ENCODE measurements at places on chromosomes 1 and 21. TPM values are rescaled to one million over a fixed set of nuclear protein-coding genes. Genes with fewer than 3 reads are reported as not detected.

DNA sequence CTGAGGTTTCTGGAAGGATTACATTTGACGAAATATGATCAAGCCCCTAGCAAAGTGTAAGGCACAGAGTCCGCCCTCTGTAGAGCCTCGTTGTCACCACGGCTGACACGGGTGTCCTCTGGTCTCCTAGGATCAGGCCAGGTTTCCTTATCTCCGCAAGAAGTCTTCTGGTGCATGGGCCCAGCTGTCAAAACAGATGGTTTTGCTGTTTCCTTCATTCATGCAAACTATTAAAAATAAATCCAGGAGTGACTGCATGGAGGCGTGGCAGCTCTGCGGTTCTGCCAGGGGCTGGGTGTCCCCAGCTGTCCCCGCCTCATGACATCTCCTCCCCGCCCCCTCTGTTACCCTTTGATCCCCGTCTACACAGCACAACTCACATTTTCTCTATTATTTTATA lies 209.0 kb downstream of the DYRK1A start:
- no peak overlapping the region for H3K4me3 ChIP-seq
- no peaks in the 10 kb centered on the region for H3K36me3 ChIP-seq
- DNase-seq, result no peak

The TMEM240 gene
- total RNA-seq, result 0.28 TPM

DNA sequence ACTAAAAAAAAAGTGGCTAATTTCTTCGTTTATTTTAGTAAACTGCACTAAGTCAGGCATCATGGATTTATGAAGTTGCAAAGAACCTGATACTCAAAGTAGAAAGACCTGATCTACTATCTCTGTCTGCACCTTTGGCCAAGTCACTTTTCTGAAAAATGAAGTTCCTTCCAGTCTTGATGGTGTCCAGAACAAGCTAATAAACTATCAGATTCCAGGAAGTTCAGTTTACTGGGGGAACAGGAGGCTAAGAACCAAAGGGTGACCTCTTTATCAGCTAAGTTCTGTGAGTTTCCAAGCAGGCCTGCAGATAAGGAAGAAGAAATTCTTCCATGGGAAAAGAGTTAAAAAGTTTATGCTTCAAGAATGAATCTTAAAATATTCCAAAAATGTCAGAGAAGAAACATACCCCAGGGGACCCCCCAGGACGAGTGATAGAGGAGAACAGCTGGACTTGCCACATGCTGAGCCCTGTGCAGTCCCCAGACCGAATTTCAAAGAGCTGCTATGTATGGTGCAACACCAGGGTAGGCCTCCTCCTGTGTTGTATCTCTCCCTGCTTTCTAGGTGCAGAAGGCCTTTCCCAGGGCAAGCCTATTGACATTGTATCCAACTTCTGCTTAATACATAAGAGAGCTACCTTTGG lies 72.8 kb upstream of the FGGY start:
- H3K27ac ChIP-seq, result no peak overlapping the region
- DNase-seq, result no peak
- H3K36me3 ChIP-seq, result no peaks in the 10 kb centered on the region
- H3K4me3 ChIP-seq, result no peak overlapping the region
- no peaks in the 10 kb centered on the region for H3K4me1 ChIP-seq
- H3K27me3 ChIP-seq, result no peaks in the 10 kb centered on the region

DNA sequence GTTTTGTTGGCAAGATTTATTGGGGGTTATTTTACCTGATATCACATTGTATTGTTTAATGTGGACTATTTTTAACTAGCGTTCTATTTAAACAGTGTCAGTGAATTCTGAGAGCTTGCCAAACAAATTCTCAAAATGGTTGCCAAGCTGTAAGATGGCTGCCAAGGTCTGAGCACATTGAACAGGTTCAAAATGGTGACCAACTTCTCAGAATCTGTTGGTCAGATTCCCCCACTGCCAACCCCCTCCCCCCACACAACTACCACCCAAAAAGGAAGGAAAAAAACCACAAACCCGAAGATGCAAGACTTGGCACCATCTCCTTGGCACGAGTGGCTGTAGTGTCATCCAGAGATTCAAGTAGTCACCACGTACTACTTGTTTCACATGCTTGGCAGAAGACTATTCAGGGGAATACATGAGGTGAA lies 159.1 kb downstream of the NFIA start:
- no peaks in the 10 kb centered on the region for H3K27me3 ChIP-seq
- H3K4me3 ChIP-seq, result no peak overlapping the region
- H3K4me1 ChIP-seq, result no peaks in the 10 kb centered on the region
- no peaks in the 10 kb centered on the region for H3K36me3 ChIP-seq
- no peak for DNase-seq
- no peak overlapping the region for H3K27ac ChIP-seq

- no peak overlapping the region for H3K4me3 ChIP-seq
- no peak overlapping the region for H3K27ac ChIP-seq
- H3K36me3 ChIP-seq, result no peaks in the 10 kb centered on the region
- no peaks in the 10 kb centered on the region for H3K27me3 ChIP-seq
- no peak for DNase-seq
These were observed 771.1 kb downstream of the BRINP3 start for GRCh38 chr1:189706594-189706993.

Data from activated CD4-positive, alpha-beta memory T cell treated with anti-CD3 and anti-CD28 coated beads, Interleukin-2, amount 10 ng/mL, durations not matched to agents 7 days and 5 days (primary cell).